ENCODE measurements at places on chromosomes 4 and X. TPM values are rescaled to one million over a fixed set of nuclear protein-coding genes. Genes with fewer than 3 reads are reported as not detected.

GRCh38 chrX:54093159-54093558, 48.9 kb upstream of the PHF8 start:
- H3K4me1 ChIP-seq = no peaks in the 10 kb centered on the region
- no peaks in the 10 kb centered on the region for H3K27me3 ChIP-seq
- no peak for DNase-seq
- H3K36me3 ChIP-seq = no peaks in the 10 kb centered on the region
- H3K27ac ChIP-seq = no peak overlapping the region

GRCh38 chr4:75599647-75600046, 30.7 kb downstream of the CDKL2 start:
- H3K4me1 ChIP-seq = no peaks in the 10 kb centered on the region
- no peaks in the 10 kb centered on the region for H3K27me3 ChIP-seq
- no peaks in the 10 kb centered on the region for H3K36me3 ChIP-seq
- DNase-seq = no peak
- no peak overlapping the region for H3K27ac ChIP-seq

The SERTM2 gene
- not detected for total RNA-seq

GRCh38 chrX:47196098-47196497, 2.5 kb downstream of the UBA1 start:
- peaks cover under 1% of the 10 kb centered on the region for H3K27me3 ChIP-seq
- no peak overlapping the region for H3K4me3 ChIP-seq
- H3K27ac ChIP-seq = no peak overlapping the region
- peaks cover 4% of the 10 kb centered on the region for H3K36me3 ChIP-seq
- peaks cover 20% of the 10 kb centered on the region for H3K4me1 ChIP-seq
- no peak for DNase-seq

The TDO2 gene
- not detected for total RNA-seq

- peak overlapping the region; percentile 97 for H3K27ac ChIP-seq
- peaks cover 16% of the 10 kb centered on the region for H3K4me1 ChIP-seq
- no peaks in the 10 kb centered on the region for H3K27me3 ChIP-seq
- peak overlapping the region; percentile 75 for H3K4me3 ChIP-seq
Measured at GRCh38 chr4:75673959-75674328, 733 bp upstream of the G3BP2 start.

GRCh38 chr4:9964879-9965278, 56.4 kb downstream of the SLC2A9 start:
- no peak overlapping the region for H3K27ac ChIP-seq
- no peaks in the 10 kb centered on the region for H3K36me3 ChIP-seq
- DNase-seq = no peak
- H3K4me1 ChIP-seq = no peaks in the 10 kb centered on the region
- H3K27me3 ChIP-seq = no peaks in the 10 kb centered on the region

The PDGFRA gene
- 125 TPM for total RNA-seq

- H3K27me3 ChIP-seq = peaks cover 1% of the 10 kb centered on the region
- H3K4me3 ChIP-seq = no peak overlapping the region
Measured at GRCh38 chr4:819401-820229, 6.3 kb downstream of the CPLX1 start.

- H3K4me3 ChIP-seq = no peak overlapping the region
- no peak for DNase-seq
- H3K4me1 ChIP-seq = no peaks in the 10 kb centered on the region
- no peaks in the 10 kb centered on the region for H3K36me3 ChIP-seq
Measured at GRCh38 chr4:44632089-44632488, 19.3 kb downstream of the YIPF7 start.

DNA sequence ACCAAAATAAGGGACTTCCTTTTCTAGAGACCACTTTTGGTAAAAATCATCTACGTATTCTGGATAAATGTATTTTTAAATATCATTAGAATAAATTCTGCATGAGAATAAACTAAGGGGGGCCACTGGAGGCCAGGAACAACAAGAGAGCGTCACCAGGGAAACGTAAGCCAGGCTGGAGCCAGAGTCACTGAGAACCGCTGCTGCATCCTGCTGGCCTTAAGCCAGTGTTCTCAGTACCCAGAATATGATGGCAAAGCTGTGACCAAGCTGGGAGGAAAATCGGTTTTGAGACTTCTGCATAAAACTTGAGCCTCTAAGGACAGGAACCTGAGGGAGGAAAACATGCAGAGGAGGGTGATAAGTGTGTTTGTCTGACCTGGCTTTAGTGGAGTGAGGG, 63.0 kb upstream of the FAM9A start:
- peaks cover 34% of the 10 kb centered on the region for H3K27me3 ChIP-seq
- H3K4me1 ChIP-seq = no peaks in the 10 kb centered on the region
- DNase-seq = no peak
- no peaks in the 10 kb centered on the region for H3K36me3 ChIP-seq
- no peak overlapping the region for H3K27ac ChIP-seq

DNA sequence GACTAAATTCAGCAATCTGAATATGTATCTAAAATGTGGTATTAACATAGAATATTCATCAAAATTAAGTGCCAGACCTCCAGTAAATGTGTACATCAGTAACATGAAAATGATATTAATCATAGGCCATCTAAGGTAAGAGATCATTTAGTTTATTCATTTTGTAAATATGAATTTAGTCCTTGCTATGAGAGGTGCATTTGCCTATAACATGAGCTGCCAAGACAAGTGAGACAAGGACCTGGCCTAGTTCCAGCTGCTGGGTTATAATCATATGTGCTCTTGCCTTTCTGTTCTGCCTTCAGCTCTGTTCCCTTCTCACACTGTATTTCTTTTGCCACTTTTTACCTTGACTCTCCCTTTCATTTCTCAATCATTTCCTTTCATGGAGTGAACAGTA, 160.0 kb downstream of the STIM2 start:
- no peak overlapping the region for H3K4me3 ChIP-seq
- H3K27ac ChIP-seq = no peak overlapping the region
- H3K27me3 ChIP-seq = no peaks in the 10 kb centered on the region
- no peak for DNase-seq
- no peaks in the 10 kb centered on the region for H3K4me1 ChIP-seq

The SULT1E1 gene
- 0.66 TPM for total RNA-seq

GRCh38 chr4:138961664-138962063, 53.9 kb upstream of the NOCT start:
- H3K4me3 ChIP-seq = no peak overlapping the region
- H3K27me3 ChIP-seq = no peaks in the 10 kb centered on the region
- DNase-seq = no peak
- H3K4me1 ChIP-seq = no peaks in the 10 kb centered on the region

The MAGEA10 gene
- total RNA-seq = not detected

DNA sequence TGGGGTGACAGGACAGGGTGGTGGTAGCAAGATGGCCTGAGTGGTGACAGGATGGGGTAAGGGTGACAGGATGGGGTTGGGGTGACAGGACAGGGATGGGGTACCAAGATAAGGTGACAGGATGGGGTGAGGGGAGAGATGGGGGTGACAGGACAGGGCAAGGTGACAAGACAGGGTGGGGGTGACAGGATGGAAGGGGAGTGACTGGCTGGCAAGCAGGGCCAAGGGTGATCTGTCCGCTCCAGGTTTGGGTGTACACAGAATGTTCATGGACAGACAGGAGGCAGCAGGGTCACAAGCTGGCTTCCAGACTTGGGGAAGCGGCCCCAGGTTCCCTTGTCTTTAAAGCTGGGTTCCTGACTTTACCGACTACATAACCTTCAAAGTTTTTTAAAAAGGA, 23.3 kb downstream of the RNF212 start:
- no peaks in the 10 kb centered on the region for H3K4me1 ChIP-seq
- H3K27me3 ChIP-seq = no peaks in the 10 kb centered on the region
- DNase-seq = peak; percentile 37
- no peak overlapping the region for H3K4me3 ChIP-seq
